ENCODE measurements at places on chromosomes 5 and 9.

GRCh38 chr5:8829323-8830029 lies 716.4 kb downstream of the SEMA5A start:
- DNase-seq: no peak

DNA sequence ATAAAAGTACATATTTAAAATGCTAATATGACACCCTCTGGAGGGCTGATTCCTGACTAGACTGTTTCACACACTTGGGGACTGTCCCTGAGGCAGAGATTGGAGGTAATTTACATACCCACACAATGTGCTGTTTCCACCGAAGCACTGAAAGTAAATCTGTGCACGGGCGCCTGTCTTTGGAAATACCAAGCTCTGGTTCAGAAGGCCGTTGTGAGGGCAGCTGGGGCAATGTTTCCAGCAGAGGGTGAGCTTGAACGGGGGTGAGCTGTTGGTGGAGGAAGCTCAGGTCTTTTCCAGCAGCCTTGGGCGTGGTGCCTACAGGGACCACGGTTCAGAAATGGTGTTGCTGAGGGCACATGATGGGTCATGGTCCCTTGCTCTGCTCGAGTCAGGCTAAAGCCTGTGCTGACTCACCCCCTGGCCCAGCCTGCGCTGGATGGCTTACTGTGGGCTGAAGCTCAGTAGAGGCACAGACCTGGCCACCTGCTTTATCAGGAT lies 25.8 kb upstream of the HMCN2 start:
- DNase-seq: no peak

DNA sequence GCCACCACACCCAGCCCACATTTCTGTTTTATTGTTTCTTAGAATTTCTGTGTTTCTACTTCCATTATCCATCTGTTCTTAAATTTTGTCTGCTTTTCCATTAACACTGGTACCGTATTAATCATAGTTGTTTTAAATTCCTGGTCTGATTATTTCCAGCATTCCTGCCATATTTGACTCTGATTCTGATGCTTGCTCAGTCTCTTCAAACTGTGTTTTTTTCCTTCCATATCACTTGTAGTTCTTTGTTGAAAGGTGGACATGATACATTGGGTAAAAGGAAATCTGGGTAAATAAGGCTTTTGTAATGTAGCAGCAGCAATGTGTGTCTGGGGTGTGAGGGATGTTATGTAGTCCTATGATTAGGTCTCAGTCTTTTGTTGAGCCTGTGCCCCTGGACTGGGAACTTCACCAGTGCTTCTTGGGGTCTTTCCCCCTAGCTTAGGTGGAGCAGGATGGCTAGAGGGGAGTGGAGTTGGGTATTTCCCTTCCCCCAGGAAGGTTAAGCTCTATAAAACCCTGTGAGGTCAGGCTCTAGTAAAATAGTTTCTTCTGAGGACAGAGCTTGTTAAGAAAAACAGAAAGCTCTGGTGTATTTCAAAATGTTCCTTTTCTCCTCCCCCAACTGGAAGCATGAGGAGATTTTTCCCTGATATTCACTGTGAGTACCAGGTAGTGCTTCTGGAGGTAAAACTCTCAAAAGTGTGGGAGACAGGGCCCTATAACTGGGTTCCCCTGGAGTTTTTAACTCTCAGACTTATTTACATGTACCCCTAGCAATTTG lies 10.1 kb upstream of the TMOD1 start:
- no peak for DNase-seq

- DNase-seq: peak; percentile 99
Measured at GRCh38 chr5:139197710-139198669, at the start of gene SIL1. Gene SIL1 (minus strand): TSS chr5:139198368. CDS start chr5:139127843, 70,525 bp downstream.

DNA sequence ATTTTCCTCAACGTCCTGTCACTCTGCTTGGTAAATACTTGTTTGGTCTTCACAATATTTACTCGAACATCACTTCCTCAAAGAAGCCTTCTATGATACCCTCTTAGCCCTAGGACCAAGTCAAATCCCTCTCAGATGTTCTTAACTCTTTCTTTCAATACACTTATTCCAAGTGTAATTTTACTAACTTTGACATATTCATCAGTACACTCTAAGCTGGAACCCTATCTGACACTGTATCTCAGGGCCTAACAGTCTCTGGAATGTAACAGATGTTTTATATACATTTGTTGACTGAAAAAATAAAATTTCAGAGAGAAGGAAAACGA lies 19.6 kb downstream of the SIL1 start:
- no peak for DNase-seq

GRCh38 chr5:9544502-9545135 lies 1.3 kb downstream of the SEMA5A start:
- DNase-seq: peak; percentile 91

All from left forelimb (tissue), 1 donor.